Tongue (tissue), 3 donors: ENCODE measurements at places on chromosomes 3 and 15. TPM values are rescaled to one million over a fixed set of nuclear protein-coding genes. Genes with fewer than 3 reads are reported as not detected.

Gene CP
- total RNA-seq = 5.2 TPM

GRCh38 chr3:34005886-34006285, 207.5 kb downstream of the PDCD6IP start:
- no peak for DNase-seq

GRCh38 chr3:182364323-182364722, 429.0 kb upstream of the ATP11B start:
- DNase-seq = no peak

GRCh38 chr15:46636206-46636605, 1001.4 kb downstream of the SQOR start:
- DNase-seq = peak; percentile 20

DNA sequence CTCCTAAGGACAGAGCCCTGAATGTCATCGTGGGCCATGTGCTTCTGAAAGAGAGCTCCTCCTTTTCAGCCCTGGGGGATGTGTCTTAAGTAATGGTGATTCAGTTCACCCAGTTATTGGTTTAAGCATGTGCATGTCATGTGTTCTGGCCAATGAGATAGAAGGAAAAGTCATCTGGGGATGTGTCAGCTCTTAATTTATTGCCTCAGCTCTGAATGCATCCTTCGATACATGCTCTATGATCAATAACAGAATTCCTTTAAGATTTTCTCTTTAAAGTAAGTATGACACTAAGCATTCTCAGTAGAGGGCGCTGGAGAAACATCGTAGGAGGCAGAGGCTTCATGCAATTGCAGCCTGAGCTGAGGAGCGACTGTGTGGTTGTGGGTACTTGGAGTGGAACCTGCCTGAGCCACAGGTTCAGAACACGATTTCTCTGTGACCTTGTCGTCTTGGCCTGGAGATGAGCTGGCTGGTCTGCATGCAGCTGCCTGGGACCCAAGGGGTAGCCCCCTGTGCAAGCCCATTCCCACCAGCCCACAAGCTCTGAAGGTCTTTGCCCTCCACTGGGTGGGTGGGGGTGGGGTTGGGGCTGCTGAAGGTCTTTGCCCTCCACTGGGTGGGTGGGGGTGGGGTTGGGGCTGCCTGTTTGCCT, 69.5 kb downstream of the C3orf38 start:
- peak; percentile 78 for DNase-seq

- no peak for DNase-seq
These were observed 105.5 kb downstream of the SEMA5B start for GRCh38 chr3:122921791-122922651.

Gene UROC1
- total RNA-seq = not detected

Gene PCNP
- 134 TPM for total RNA-seq
